Stimulated activated CD4-positive, alpha-beta T cell treated with anti-CD3 and anti-CD28 coated beads, TNF-alpha, amount 100 ng/mL, for 4 hours (primary cell): ENCODE measurements at places on chromosomes 1 and 21.

GRCh38 chr1:203437696-203438315 is 37.8 kb upstream of the PRELP start:
- DNase-seq, result no peak

GRCh38 chr1:151384584-151384983 is 12.1 kb upstream of the SELENBP1 start:
- DNase-seq, result no peak

DNA sequence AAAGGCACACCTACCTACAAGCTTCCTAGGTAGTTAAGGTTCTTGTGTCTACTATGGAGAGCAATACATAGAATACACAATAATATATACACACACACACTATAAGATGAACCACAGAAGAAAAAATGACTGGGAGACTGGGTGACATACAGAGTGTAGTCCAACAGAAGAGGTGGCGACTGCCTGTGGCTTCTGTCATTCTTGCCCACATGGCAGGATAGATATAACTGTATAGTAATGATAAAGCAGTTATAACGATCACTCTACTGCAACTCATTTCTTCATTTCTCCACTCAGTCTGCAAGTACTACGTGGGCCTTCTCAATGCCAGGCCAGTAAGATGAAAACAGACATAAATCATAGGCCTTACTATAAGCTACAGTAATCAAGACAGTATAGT is 113.8 kb upstream of the EDN2 start:
- no peak for DNase-seq

DNA sequence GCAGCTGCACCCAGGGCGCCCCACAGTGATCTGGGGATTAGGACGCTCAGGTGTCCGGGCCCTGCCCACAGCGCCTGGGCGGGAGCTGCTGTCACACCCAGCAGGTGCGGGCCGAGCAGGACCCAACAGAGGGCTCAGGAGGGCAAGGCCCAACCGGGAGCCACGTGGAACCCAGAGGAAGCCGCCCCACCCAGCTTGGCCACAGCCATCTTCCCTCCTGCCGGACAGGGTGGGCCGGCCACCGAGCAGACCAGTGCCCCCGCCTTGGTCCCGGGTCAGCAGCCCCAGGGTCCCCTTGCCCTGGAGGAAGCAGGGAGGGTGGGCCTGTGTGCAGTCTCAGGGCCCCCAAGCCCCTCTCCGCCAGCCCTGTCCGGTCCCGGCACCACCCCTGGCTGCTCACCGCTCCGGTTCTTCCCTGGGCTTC is 6.3 kb upstream of the TTLL10 start:
- DNase-seq, result no peak

GRCh38 chr21:34148826-34149558 is 75.6 kb downstream of the MRPS6 start:
- no peak for DNase-seq

GRCh38 chr1:66300972-66301451 is 232.9 kb upstream of the SGIP1 start:
- no peak for DNase-seq

DNA sequence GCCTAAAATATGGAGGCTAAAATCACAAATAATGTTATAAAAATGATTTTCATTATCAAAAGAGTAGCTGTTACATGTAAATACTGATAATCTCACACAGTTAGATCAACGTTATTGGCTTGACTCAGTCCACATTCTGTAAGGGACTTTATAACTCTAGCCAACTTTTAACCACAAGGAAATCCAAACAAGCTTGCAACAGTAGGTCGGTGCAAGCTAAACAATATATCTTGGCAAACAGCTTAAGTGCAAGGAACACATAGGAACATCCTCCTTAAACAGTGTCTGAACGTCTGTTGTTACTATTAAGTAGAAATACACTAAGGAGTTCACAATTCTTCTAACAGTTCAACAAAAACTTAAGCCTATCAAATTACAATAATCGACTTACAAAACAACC is 126.7 kb downstream of the EIF4G3 start:
- no peak for DNase-seq

DNA sequence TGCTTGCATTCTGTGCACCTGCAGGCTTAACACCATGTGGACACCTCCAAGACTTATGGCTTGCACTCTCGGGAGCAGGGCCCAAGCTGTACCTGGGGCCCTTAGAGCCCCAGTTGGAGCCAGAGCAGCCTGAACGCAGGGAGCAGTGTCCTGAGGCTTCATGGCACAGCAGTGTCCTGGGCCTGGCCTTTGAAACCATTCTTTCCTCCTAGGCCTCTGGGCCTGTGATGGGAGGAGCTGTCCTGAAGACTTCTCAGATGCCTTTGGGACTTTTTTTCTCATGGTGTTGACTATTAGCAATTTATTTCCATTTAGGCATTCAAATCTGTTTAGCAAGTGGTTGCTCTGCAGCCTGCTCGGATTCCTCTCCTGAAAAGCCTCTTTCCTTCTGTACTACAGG is 11.0 kb downstream of the RPTN start:
- no peak for DNase-seq

DNA sequence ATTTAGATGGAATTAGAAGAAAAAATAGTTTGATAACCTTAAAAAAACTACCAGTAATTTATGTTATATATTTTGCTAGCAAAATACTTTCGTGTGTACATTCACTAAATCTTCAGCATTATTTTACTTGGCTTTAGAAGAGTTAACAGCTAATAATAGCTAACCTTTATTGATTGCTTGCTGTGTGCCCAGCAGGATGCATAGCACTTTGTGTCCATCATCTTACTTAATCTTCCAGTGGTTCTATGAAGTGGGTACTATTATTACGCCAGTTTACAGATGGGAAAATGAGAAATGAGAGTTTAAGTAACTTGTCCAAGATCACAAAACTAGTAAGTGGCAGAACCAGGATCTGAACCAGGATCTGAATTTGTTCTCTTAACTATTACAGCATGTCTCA is 41.7 kb upstream of the GPR25 start:
- DNase-seq, result no peak

DNA sequence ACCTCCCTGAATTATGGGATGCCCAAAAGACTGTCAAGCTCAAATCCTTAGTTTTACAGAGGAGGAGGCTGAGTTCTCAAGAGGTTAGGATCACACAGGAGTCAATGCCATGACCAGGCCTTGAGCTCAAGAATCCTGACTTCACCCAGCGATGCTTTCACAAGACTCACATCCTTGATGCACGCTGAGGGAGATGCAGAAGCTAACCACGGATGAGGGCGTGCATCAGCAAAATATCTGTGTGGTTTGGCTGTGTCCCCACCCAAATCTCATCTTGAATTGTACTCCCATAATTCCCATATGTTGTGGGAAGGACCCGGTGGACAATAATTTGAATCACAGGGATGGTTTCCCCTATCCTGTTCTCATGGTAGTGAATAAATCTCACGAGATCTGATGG is 133.2 kb downstream of the KCNJ6 start:
- no peak for DNase-seq

- no peak for DNase-seq
These were observed 19.4 kb upstream of the WASF2 start for GRCh38 chr1:27509127-27510080.

- DNase-seq, result no peak
These were observed 267.7 kb upstream of the C1orf87 start for GRCh38 chr1:60341274-60341673.

GRCh38 chr21:34630536-34631143 is 15.7 kb upstream of the RCAN1 start:
- DNase-seq, result no peak

- no peak for DNase-seq
These were observed 106.4 kb downstream of the CTH start for GRCh38 chr1:70517444-70517843.

GRCh38 chr1:108053270-108054013 is 88.5 kb upstream of the VAV3 start:
- no peak for DNase-seq

DNA sequence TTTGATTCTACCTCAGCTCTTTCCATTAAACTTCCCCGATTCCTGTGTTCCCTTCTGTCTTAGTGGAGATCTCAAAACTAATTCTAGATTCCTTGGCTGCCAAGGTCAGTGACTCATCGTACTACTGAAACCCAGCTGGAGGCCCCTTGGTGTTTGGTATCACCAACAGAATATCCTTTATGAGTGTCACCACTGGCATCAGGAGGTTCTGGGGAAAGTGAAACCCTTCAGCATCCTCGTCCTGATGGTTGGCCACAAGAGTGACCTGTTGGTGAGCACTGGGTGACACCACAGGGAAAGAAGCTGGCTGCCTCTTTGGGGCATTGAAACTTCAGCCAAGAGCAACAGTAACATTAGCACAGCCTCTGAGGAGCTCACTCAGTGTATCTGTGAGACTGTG is 9.6 kb downstream of the RAB42 start:
- DNase-seq, result no peak

GRCh38 chr1:8711151-8711550 is 106.3 kb downstream of the RERE start:
- no peak for DNase-seq

DNA sequence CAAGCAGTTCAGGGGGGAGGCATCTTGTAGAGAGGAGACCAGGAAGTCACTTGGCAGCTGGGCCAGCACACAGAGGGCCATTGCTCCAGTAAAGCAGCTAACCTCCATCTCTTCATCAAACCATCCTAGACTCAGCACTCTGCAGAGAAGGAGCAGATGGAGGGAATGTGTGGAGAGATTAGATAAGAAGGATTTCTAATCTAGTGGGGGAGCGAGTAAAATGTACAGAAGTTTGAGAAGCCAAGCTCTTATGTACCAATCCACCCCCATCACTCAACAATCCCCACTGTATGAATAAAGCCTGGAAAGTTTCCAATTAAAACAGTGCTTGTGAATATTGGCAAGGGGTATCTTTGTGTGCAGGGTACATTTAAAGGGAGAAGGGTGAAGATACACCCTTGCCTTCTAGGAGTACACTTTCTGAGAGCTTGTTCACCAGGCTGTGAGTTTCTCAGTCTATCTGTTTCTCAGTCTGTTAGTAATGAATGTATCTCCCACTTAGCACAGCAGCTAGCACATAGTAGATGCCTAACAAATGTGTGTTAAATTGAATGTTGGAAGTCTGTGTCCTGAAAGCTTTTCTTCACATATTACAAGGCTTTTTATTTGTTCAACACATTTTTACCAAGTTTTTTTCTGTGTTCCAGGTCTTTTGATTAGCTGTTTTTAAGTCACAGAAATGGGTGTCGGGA is 142.7 kb upstream of the UBE2U start:
- DNase-seq, result no peak
